Activated T-helper 1 cell treated with anti-CD3 and anti-CD28 coated beads, Interleukin-12 subunit alpha, Interleukin-12 subunit beta, Interleukin-2, Interleukin-4 antibody, amounts not matched to agents 30 ng/mL and 10 ng/mL and 1 ng/mL, durations not matched to agents 14 hours and 24 hours and 36 hours (primary cell): ENCODE measurements at places on chromosomes 3 and 15.

GRCh38 chr3:149267565-149267964 lies 45.9 kb upstream of the CP start:
- H3K4me3 ChIP-seq, result no peak overlapping the region
- no peak overlapping the region for H3K27ac ChIP-seq
- H3K27me3 ChIP-seq, result peaks cover 16% of the 10 kb centered on the region
- no peaks in the 10 kb centered on the region for H3K36me3 ChIP-seq
- DNase-seq, result no peak
- no peaks in the 10 kb centered on the region for H3K4me1 ChIP-seq

DNA sequence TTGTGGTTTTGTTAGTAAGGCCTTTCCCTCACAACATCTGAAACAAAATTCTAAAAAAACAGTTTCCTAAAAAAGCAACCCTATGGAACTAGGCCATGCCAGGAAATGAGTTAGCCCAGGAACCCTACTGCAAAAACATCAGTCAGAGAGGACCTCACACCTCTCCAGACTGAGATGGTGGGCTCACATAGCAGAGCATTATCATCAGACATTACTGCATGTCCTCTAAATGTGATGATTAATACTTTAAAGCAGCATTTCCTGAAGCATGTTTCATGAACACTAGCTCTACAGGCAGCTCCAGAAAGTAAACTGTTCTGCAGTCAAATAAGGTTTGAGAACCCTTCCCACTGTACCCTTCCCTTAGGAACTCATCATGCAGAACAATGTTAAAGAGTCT lies 232.3 kb upstream of the MRPL3 start:
- no peak for DNase-seq
- peaks cover 23% of the 10 kb centered on the region for H3K4me1 ChIP-seq
- no peak overlapping the region for H3K27ac ChIP-seq
- H3K27me3 ChIP-seq, result peaks cover 2% of the 10 kb centered on the region
- H3K4me3 ChIP-seq, result no peak overlapping the region

- peaks cover 11% of the 10 kb centered on the region for H3K27me3 ChIP-seq
- no peaks in the 10 kb centered on the region for H3K4me1 ChIP-seq
- no peak overlapping the region for H3K4me3 ChIP-seq
- DNase-seq, result no peak
These were observed 38.3 kb upstream of the TPM1 start for GRCh38 chr15:63004211-63004610.

- H3K36me3 ChIP-seq, result no peaks in the 10 kb centered on the region
- H3K27ac ChIP-seq, result no peak overlapping the region
- peaks cover 13% of the 10 kb centered on the region for H3K27me3 ChIP-seq
- H3K4me1 ChIP-seq, result peaks cover 3% of the 10 kb centered on the region
- no peak overlapping the region for H3K4me3 ChIP-seq
These were observed 134.2 kb upstream of the IGF1R start for GRCh38 chr15:98514034-98514622.

DNA sequence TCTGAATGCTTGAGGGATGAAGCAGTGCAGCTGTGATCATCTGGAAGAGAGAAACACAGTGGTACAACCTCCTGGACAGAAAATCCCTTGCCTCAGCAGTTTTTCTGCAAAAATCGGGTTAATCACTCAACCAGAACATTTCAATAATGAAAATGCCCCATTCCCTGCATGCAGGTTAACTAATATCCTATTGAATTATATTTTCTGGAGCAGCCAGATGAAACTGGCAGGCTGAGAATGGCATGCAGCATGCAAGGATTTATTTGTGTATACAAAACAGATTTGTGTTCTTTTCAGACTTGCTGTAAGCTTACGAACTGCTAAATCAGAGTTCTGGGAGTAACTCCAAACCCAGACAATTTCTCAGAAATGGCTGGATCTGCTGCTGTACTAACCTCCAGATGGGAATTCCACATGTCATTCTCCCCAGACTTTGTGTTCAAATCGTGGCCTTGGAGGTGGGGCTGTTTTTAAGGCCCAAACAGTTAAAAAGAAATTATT lies 39.1 kb downstream of the SLC9A9 start:
- DNase-seq, result no peak
- no peaks in the 10 kb centered on the region for H3K27me3 ChIP-seq
- peaks cover 7% of the 10 kb centered on the region for H3K4me1 ChIP-seq
- no peak overlapping the region for H3K27ac ChIP-seq
- H3K36me3 ChIP-seq, result no peaks in the 10 kb centered on the region

- no peak overlapping the region for H3K4me3 ChIP-seq
- H3K36me3 ChIP-seq, result no peaks in the 10 kb centered on the region
- no peaks in the 10 kb centered on the region for H3K4me1 ChIP-seq
These were observed 93.1 kb downstream of the MYLK start for GRCh38 chr3:123791073-123791370.

- peak; percentile 67 for DNase-seq
- peaks cover 45% of the 10 kb centered on the region for H3K4me1 ChIP-seq
- peak overlapping the region; percentile 95 for H3K27ac ChIP-seq
- no peaks in the 10 kb centered on the region for H3K27me3 ChIP-seq
- peak overlapping the region; percentile 97 for H3K4me3 ChIP-seq
These were observed 4.7 kb downstream of the BHLHE40 start for GRCh38 chr3:4983739-4984510.

DNA sequence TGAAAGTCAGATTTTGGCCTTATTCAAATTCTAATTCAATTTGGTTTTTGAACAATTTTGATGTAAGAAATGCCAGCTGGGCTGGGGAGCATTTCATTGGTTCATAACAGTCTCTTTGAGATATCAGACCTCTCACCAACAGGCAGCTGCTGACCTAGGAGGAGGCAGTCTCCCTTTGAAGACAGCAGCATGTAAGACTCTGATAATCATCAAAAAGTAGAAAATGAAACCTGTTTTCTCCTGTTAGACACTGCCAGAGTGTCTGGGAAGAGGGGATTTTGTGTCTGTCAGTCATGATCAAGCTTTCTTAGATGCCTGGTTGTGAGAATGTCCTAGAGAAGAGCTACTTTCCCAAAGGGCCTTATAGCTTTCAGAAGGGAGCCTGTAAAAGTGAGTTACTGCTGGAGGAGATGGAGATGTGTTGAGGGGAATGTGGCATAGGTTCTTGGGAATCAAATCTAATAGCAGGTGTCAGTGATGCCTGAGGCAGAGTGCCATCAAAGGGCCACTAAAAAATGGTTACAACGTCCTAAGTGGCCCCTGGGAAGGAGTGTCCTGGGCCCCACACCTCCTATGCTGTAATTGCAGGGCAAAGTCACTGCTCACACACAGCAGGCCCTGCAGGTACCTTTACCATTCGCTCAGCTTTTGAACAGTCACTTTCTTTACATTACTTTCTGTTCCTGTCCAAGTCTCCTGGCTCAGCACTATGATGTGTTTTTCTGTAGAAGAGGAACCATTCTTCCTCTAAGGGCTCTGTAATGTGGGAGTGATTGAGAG lies 43.1 kb downstream of the FSTL1 start:
- no peak overlapping the region for H3K27ac ChIP-seq
- peaks cover 3% of the 10 kb centered on the region for H3K27me3 ChIP-seq
- no peaks in the 10 kb centered on the region for H3K36me3 ChIP-seq
- no peak overlapping the region for H3K4me3 ChIP-seq
- DNase-seq, result no peak

GRCh38 chr3:48543271-48543866 lies 13.2 kb downstream of the PFKFB4 start:
- H3K4me1 ChIP-seq, result peaks cover under 1% of the 10 kb centered on the region
- H3K27me3 ChIP-seq, result no peaks in the 10 kb centered on the region
- H3K36me3 ChIP-seq, result peaks cover 39% of the 10 kb centered on the region
- no peak for DNase-seq
- H3K27ac ChIP-seq, result no peak overlapping the region

DNA sequence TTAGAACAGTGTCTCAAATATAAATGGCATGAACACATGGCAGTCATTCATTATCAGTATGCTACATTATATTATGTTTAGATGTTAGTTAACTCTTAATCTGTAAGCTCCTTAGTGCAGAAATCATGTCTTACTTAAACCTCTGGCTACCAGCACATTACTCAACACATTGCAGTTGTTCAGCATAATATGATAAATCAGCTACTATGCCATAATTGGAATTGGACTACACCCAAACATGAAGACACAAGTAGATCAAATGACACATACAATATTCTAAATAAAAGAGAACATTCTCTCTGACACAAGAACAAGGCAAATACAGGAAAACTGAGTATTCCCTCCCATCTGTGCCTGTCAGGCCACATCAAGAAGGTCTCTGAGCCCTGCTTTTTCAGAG lies 116.1 kb downstream of the PCCB start:
- H3K27ac ChIP-seq, result no peak overlapping the region
- DNase-seq, result no peak
- H3K4me3 ChIP-seq, result no peak overlapping the region
- no peaks in the 10 kb centered on the region for H3K27me3 ChIP-seq

DNA sequence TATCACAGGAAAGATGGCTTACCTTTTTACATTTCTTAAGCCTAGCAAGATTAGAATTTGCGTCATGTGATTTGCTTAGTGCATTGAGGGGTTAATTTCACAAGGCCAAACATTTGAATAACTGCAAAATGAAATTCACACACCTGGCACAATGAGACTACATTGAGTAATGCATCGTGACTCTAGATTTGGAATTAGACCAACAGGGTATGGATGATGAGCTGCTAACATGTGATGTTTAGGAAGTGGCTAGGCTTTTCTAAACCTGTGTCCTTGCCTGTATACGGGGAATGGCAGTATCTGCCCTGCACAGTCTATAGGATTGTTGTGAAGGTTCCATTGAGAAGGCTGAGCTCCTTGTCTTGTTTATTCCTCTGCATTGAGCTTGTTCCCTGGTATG lies 160.1 kb downstream of the MFSD1 start:
- peaks cover 3% of the 10 kb centered on the region for H3K27me3 ChIP-seq
- H3K27ac ChIP-seq, result no peak overlapping the region

DNA sequence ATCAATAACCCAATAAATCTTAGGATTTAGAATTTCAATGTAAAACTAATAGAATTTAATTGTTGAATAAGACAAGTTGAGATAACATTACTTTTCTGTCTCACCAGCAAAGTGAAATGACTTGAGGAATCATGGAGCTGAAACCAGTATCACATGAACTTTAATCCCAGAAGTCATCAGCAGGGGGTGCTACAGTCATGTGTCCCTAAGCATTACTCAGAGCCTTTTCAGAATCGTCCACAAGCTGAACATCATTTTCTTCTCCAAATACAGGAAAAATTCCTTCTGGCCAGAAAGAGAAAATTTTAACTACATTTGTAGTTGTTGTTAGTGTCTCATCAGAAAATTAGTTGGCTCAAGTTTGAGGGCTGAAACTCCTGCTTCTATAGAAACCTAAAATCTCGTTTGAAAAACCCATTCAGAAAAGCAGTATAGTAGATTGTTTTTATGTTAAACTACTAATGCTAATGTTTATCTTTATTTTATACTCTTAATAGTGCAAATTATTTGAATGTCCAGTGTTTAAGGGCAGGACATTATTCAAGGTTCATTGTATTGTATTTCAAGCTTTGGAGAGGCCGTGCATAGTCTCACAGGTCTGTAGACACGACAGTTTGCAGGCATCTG lies 384.1 kb downstream of the PLOD2 start:
- H3K36me3 ChIP-seq, result no peaks in the 10 kb centered on the region
- H3K27ac ChIP-seq, result no peak overlapping the region
- DNase-seq, result no peak

GRCh38 chr3:141346007-141346406 lies 22.3 kb upstream of the ZBTB38 start:
- H3K27ac ChIP-seq, result no peak overlapping the region
- H3K4me3 ChIP-seq, result no peak overlapping the region
- peaks cover 1% of the 10 kb centered on the region for H3K36me3 ChIP-seq
- no peak for DNase-seq
- H3K4me1 ChIP-seq, result no peaks in the 10 kb centered on the region
- H3K27me3 ChIP-seq, result peaks cover 2% of the 10 kb centered on the region

DNA sequence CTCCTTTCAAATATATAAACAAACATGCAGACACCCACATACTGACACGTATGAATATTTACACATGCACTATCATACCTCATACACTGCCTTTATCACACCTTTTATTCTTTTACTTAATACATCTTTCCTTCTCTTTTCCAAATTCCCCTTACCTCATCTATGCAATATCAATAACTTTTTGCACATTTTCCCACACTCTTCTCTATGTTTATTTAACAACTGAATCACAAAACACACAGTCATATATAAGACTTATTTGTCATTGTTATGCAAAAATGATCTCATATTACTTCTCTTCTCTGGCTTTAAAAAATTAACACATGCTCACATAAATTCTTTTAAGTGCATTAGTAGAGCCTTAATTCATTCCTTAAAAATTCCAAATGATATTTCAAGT lies 461.4 kb downstream of the DIPK2A start:
- H3K4me3 ChIP-seq, result no peak overlapping the region
- no peak overlapping the region for H3K27ac ChIP-seq
- H3K4me1 ChIP-seq, result no peaks in the 10 kb centered on the region
- no peak for DNase-seq

GRCh38 chr15:77035999-77036471 lies 34.9 kb downstream of the TSPAN3 start:
- peaks cover 57% of the 10 kb centered on the region for H3K36me3 ChIP-seq
- peak overlapping the region; percentile 83 for H3K27ac ChIP-seq
- DNase-seq, result no peak
- H3K4me3 ChIP-seq, result no peak overlapping the region
- no peaks in the 10 kb centered on the region for H3K27me3 ChIP-seq

- H3K36me3 ChIP-seq, result peaks cover 11% of the 10 kb centered on the region
- no peak overlapping the region for H3K27ac ChIP-seq
- no peak for DNase-seq
- peaks cover 8% of the 10 kb centered on the region for H3K4me1 ChIP-seq
- no peaks in the 10 kb centered on the region for H3K27me3 ChIP-seq
- no peak overlapping the region for H3K4me3 ChIP-seq
These were observed 217.2 kb upstream of the CGNL1 start for GRCh38 chr15:57158997-57159668.

DNA sequence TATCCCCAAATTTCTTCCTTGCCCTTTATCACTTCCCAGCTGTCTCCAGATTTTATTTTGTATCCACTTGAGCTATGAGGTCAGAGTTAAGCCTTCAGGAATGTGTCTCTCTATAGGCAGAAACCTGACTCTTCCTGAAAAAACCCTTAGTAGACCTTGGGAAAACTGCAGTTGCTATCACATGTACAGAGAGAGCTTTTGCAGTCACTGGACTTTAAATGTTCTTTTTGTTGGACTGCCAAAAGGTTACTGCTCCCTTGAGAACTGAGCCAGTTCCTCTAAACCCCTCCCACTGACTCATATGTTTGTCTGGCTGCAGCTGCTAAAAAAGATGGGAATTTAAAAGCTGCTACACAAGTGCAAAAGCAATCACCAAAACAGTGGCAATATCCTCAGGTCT lies 169.1 kb upstream of the CCDC54 start:
- no peaks in the 10 kb centered on the region for H3K36me3 ChIP-seq
- H3K27ac ChIP-seq, result no peak overlapping the region
- DNase-seq, result no peak

GRCh38 chr3:23815879-23816278 lies 10.1 kb downstream of the UBE2E1 start:
- peaks cover 46% of the 10 kb centered on the region for H3K4me1 ChIP-seq
- DNase-seq, result no peak
- peaks cover 37% of the 10 kb centered on the region for H3K36me3 ChIP-seq
- H3K4me3 ChIP-seq, result no peak overlapping the region
- H3K27me3 ChIP-seq, result no peaks in the 10 kb centered on the region

GRCh38 chr3:24863215-24863614 lies 368.6 kb upstream of the THRB start:
- no peaks in the 10 kb centered on the region for H3K36me3 ChIP-seq
- no peak overlapping the region for H3K27ac ChIP-seq
- no peak overlapping the region for H3K4me3 ChIP-seq
- no peak for DNase-seq

- peaks cover 15% of the 10 kb centered on the region for H3K27me3 ChIP-seq
- no peaks in the 10 kb centered on the region for H3K36me3 ChIP-seq
- H3K27ac ChIP-seq, result peak overlapping the region; percentile 80
- H3K4me1 ChIP-seq, result peaks cover 10% of the 10 kb centered on the region
- H3K4me3 ChIP-seq, result peak overlapping the region; percentile 97
These were observed 1.4 kb downstream of the ACVR2B start for GRCh38 chr3:38454884-38455638.
